Stimulated activated CD4-positive, alpha-beta T cell treated with anti-CD3 and anti-CD28 coated beads, Interleukin-15, amount 100 ng/mL, for 24 hours (primary cell): ENCODE measurements at places on chromosomes 13 and 19.
A peak's percentile ranks its signal among the peaks of the same experiment; 100 is the strongest.

GRCh38 chr19:47377208-47377701, 28.1 kb downstream of the DHX34 start:
- DNase-seq: no peak

GRCh38 chr19:1278713-1279660, 3.7 kb downstream of the FAM174C start:
- DNase-seq: no peak

DNA sequence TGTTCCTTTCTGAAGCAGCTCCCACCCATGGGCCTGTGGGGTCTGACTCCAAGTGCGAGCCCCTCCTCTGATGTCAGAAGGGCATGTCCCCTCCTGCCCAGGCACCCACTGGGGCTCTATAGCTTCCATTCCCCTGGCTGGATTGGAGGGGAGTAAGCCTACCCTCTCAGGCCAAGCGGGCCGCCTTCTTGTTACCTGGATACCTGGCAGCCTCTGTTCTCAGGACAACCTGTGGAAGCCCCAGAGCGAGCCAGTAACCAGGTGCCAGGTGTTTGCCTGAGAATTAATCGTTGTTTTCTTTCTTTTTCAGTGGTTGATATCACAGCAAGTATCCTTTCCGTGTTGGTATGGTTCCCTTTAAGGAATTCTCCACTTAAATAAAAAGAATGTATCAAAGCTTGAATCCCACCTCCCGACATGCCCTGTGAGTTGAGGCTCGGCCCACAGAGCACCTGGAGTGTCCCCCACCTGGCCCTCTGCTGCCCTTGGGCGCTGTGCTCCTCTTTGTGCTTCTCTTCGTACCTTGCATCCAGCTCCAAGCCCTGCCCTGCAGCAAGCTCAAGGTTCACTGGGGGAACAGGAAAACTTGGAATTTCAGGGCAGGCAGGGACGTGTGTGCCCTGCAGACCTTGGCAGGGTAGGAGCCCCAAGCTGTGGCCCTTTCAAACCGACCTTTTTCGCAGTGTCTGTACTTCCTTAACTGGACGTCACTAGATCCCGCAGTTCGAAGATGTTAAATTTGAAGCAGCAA, 15.0 kb downstream of the MAU2 start:
- no peak for DNase-seq

DNA sequence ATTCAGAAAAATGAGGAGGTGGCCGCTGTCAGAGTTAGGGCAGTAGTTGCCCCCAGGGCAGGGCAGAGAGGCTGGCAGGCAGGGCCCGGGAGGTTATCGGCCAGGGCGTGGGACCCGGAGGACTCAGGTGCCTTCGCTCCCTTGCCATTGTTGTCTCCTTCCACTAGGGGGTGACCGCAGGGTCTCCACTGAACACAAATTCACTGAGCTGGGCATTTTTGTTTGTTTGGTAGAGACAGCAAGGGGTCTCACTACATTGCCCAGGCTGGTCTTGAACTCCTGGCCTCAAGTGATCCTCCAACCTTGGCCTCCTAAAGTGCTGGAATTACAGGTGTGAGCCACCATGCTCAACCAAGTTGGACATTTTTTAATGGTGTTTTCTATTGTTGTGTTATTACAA, 25.1 kb downstream of the CARS2 start:
- peak; percentile 28 for DNase-seq

- DNase-seq: no peak
These were observed 15.9 kb downstream of the KL start for GRCh38 chr13:33032037-33032625.

- peak; percentile 74 for DNase-seq
These were observed 64.1 kb downstream of the ZNF429 start for GRCh38 chr19:21569494-21569865.

GRCh38 chr19:4234862-4235201, 5.5 kb downstream of the EBI3 start:
- no peak for DNase-seq

DNA sequence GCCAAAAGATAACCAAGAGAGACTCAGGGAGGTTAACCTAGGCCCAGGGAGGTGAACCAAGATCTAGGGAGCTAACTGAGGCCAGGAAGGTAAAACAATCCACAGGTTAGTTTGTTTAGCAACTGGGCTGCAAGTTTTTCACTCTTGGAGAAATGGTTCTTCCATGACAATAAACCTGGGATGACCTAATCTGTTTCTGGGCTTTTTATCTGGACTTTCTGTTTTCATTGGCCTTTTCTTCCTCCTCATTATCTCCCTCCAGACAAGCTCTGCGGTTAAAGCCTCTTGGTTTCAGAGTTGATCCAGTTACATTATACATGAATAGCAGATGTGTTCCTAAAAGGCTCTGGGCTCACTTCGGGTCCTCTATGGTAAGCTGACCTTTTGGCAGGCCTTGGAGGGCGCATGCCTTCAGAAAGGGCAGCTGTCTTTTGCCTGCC, 44.2 kb downstream of the PCDH8 start:
- DNase-seq: no peak

GRCh38 chr13:98845742-98846141, 93.3 kb upstream of the SLC15A1 start:
- no peak for DNase-seq

DNA sequence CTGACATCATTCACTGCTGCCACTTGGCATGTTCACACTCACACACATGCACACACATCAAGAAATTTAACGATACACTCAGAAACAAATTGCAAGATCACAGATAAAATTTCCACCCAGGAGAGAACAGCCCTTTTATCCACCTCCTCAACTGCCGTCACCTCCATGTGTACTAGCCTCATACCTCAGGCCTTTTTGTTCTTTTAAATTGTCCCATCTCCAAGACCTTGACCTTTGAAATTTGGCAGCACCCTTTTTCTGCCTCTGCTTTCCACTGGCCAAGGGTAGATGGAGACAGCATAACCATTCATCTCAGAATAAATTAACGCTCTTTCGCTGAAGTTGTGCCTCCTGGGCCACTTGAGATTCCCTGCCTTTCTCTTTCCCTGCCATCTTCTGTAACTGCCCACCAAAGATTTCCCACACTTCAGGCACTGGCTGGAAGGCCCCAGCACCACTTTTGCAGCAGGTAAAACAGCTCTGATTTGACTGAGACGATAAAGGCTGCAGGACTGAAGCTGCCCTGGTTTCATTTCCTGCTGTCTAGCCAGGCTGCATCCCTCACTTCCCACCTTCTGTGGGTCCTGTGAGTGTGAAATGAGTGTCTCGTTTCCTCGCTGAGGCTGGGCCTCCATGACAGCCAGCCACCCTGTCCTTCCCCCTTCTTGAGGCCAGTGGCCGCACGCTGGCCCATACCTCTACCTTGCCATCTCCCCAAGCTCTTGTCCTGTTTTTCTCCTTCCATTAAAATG, 39.3 kb downstream of the MBNL2 start:
- peak; percentile 31 for DNase-seq

GRCh38 chr13:30799356-30799824, 64.0 kb downstream of the ALOX5AP start:
- no peak for DNase-seq

GRCh38 chr13:106417467-106418110, 117.9 kb downstream of the EFNB2 start:
- DNase-seq: no peak

- no peak for DNase-seq
These were observed 353.8 kb downstream of the ENOX1 start for GRCh38 chr13:43432958-43433357.

DNA sequence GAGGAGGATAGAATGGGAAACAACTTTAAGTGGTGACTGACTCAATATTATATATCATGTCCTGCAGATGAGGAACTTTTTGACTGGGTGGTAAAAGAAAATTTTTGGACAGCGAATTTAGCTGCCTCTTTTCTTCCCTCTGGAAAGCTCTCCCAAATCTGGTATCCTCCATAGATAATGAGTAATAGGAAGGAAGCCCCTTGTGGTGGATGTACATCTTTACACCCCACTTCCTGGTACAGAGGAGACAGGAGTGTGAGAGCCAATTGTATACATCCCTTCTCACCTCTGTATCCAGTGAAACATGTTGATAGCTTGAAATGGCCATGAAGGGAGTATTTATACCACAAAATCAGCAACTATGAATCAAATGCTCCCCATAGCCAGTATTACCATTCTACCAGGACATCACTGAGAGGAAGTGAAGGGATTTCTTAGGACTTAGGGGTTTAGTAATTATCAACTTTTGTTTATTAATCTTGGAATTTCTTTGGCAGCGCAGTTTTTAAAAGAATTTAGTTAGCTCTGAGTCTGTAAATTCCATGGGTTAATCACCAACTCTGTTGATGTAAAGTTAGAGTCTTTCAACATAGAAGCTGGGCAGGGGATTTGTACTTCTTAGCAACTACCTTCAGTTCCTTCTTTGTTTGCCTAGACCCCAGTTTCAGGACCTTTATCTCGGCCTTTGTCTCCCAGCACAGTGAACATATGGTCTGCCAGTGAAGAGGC, 17.0 kb upstream of the TDRD3 start:
- no peak for DNase-seq

GRCh38 chr13:49810567-49811526, 18.4 kb upstream of the KPNA3 start:
- DNase-seq: no peak

DNA sequence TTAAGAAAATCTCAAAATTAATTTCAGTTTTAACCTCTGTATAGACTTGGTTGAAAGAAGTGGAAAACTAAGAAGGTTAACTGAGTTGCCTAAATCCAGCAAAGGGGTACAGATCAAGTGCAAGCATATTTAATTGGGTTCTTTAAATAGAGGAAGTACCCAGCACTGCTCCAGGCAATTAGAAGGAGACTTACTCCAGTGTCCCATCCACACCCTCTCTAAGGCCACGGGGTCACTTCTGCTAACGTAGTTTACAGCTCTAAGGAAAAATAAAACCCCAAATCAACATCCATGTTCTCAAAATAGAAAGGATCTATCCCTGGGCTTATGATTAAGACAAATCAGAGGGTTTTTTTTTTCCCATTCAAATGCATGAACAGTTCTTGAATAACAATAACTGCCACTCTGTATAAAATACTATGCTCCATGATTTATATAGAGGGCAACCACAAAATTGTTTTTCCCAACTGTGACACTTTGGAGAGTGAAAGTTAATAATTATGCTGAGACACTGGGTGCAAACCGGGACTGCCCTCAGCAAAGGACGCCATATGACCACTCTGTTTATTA, 4.6 kb downstream of the FRY start:
- DNase-seq: no peak

DNA sequence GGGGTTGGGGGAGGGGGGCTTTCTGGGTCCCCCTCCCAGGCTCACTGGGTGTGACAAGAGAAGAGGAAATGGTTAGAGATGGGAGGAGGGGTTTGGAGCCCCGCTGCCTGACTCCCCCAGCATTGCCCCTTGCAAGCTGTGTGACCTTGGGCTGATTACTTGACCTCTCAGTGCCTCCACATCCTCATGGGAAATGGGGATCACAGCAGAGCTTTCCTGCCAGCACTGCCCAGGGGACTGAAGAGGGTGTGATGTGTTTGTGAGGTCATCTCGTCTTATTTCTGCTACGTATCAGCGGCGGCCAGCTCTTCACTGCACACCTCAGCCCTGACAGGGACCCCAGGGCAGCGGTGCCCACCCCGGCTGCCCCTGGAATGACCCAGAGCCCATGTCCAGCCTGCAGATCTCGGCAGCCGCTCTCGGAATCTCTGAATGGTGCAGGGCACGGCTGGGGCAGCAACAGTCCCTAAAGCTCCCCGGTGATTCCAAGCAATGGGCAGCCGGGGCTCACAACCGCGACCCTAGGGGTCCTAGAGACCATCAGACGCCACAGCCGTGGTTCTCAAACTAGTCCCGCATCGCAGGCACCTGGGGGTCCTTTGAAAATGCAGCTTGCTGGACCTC, 8.4 kb downstream of the PNMA8B start:
- no peak for DNase-seq

- DNase-seq: no peak
These were observed 13.1 kb upstream of the SCEL start for GRCh38 chr13:77522444-77522843.

DNA sequence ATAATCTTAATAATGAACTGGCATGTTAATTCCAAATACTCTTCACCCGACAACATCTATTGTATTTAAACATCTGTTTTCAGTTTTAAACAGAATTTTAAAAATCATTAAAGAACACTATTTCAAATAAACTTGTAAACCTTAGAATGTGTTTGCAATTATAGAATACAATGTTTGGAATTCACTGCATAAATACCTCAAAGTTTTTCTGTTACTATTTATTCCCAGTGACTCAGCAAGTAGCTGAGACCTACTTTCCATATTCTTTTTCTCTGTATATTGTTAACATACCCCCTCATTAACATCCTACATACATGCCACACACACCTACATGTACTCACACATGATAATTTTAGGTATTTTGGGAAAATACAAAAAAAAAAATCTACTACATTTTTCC, 1134.3 kb downstream of the SLITRK1 start:
- DNase-seq: no peak

- DNase-seq: no peak
These were observed 57.7 kb downstream of the ATP7B start for GRCh38 chr13:51953347-51954195.
